ENCODE measurements at places on chromosomes 13 and 19. TPM values are rescaled to one million over a fixed set of nuclear protein-coding genes. Genes with fewer than 3 reads are reported as not detected.

The FAM83E gene
- not detected for total RNA-seq

The WDR62 gene
- total RNA-seq = 10.6 TPM

The ADGRE3 gene
- not detected for total RNA-seq

The PTGER1 gene
- total RNA-seq = not detected

The WDR87 gene
- not detected for total RNA-seq

The MAB21L1 gene
- total RNA-seq = 0.85 TPM

The CCDC159 gene
- 18.8 TPM for total RNA-seq

Data from right atrium auricular region (tissue), 2 donors.